ENCODE measurements at places on chromosomes 13 and 19.

DNA sequence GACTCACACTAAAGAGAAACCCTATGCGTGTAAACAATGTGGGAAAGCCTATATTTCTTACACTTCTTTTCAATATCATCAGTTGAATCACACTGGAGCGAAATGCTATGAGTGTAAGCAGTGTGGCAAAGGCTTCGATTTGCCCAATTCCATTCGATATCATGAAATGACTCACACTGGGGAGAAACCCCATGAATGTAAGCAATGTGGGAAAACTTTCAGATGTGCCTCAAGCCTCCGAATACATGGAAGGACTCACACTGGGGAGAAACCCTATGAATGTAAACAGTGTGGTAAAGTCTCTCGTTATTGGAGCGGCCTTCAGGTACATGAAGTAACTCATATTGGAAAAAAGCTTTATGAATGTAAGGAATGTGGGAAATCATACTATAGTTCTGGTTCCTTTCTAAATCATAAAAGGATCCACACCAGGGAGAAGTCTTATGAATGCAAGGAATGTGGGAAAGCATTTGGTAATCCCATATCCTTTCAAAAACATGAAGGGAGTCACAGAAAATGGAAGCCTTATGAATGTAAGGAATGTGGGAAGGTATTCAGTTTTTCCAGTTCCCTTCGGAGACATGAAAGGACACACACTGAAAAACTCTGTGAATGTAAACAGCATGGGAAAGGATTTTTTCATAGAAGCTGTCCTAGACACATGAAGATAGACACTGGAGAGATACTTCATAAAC lies 28.1 kb downstream of the ZNF20 start:
- DNase-seq: no peak

DNA sequence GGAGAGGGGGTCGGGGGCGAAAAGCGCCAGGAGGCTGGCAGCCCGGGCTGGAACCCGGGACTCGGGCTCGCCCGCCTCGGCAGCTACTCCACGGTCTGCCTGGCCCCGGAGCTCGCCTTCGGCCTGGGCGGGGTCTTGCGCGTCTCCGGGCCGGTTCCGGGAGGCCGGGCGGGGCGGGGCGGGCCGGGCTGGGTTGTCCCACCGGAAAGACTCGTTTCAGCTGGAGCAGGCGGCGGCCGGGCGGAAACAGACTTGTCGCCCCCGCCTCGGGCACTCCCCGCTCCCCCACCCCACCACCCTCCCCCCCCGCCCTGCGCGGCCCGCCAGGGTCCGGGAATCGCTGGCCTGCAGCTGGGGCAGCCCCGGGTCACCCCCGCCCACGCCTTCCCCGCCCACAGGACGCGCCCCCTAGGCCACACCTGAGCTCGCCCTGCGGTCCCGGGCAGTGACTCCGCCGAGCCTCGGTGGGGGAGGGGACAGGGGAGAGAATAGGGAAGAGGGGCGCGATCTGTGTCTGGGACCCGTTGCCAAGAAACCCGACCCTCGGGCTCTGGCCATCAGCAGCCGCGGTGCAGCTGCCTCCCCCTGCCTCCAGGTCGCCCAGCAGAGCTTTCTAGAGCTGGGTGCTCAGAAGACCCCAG lies 109.4 kb downstream of the KCTD15 start:
- no peak for DNase-seq

- no peak for DNase-seq
Observed at GRCh38 chr13:94033098-94033497, 446.4 kb downstream of the DCT start.

DNA sequence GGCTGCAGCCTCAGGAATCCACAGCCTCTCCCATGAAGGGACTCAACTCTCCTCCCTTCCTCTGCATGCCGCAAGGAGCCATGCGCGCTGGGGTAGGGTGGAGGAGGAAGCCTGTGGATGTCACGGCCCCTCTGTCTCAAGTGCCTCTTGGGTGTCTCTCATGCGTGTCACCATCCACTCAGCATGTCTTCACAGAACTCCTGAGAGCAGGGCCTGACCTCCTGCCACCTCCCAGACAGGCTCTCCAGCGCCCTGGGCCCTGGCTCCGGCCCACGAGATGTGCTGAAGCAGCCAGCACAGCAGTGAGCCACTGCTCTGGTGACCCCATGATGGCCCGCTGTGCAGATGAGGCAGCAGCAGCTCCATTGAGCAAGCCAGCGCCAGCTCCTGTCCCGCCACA lies 25.9 kb upstream of the SPACA7 start:
- no peak for DNase-seq

- DNase-seq: no peak
Observed at GRCh38 chr13:96984051-96984508, 10.2 kb downstream of the OXGR1 start.

- peak; percentile 63 for DNase-seq
Observed at GRCh38 chr13:51222037-51222685, at the start of gene FAM124A. Gene FAM124A (plus strand): TSS chr13:51222398. CDS start chr13:51222502, 104 bp downstream.
